ENCODE measurements at places on chromosomes 11 and 22. TPM values are rescaled to one million over a fixed set of nuclear protein-coding genes. Genes with fewer than 3 reads are reported as not detected.

The PRSS23 gene
- 65.4 TPM for total RNA-seq

The LRRC10B gene
- not detected for total RNA-seq

The JHY gene
- total RNA-seq = 2.0 TPM

The C22orf15 gene
- total RNA-seq = not detected

The BCR gene
- total RNA-seq = 56.0 TPM

The LMO1 gene
- total RNA-seq = not detected

The PNPLA3 gene
- 4.2 TPM for total RNA-seq

The PEX26 gene
- total RNA-seq = 16.1 TPM

The FIBIN gene
- 0.46 TPM for total RNA-seq

The OR51I2 gene
- total RNA-seq = not detected

The NXPE4 gene
- total RNA-seq = not detected

The RFPL2 gene
- total RNA-seq = not detected

The FXYD2 gene
- 1.2 TPM for total RNA-seq

All from hair follicular keratinocyte (primary cell).